ENCODE measurements at places on chromosomes 12 and 14.

DNA sequence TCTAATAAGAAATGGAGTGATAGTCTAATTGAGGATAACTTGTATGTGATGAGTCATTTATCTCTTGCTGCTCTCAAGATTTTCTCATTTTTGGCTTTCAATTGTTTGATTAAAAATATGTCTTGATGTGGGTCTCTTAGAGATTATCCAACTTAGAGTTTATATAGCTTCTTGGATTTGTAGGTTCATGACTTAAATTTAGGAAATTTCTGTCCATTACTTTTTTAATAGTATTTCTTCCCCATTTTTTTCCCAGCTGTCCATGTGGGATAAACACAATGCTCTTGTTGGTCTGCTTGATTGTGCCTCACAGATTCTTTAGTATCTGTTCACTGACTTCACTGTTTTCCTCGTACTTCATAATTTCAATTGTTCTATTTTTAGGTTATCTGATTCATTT, 7.5 kb downstream of the OR6C65 start:
- DNase-seq = no peak

GRCh38 chr12:64616201-64616600, 5.9 kb downstream of the RASSF3 start:
- no peak for DNase-seq

- no peak for DNase-seq
Observed at GRCh38 chr12:75917083-75917482, 114.5 kb downstream of the PHLDA1 start.

DNA sequence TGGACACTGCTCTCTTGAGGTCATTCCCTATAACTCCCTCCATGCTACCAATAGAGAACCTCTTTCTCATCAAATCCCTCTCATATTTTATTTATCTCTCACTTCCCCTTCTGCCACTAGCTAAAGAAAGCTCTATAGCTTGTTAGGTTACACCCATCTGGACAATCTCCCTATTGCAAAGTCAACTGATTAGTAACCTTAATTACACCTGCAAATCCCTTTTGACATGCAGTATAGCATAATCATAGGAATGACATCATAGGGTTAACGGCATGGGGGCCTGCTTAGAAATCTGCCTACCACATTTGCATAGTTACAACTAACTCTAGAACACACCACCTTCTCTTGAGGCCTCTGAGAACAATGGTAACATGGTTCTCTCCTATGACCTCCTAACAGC, 181.2 kb downstream of the EMP1 start:
- DNase-seq = no peak

DNA sequence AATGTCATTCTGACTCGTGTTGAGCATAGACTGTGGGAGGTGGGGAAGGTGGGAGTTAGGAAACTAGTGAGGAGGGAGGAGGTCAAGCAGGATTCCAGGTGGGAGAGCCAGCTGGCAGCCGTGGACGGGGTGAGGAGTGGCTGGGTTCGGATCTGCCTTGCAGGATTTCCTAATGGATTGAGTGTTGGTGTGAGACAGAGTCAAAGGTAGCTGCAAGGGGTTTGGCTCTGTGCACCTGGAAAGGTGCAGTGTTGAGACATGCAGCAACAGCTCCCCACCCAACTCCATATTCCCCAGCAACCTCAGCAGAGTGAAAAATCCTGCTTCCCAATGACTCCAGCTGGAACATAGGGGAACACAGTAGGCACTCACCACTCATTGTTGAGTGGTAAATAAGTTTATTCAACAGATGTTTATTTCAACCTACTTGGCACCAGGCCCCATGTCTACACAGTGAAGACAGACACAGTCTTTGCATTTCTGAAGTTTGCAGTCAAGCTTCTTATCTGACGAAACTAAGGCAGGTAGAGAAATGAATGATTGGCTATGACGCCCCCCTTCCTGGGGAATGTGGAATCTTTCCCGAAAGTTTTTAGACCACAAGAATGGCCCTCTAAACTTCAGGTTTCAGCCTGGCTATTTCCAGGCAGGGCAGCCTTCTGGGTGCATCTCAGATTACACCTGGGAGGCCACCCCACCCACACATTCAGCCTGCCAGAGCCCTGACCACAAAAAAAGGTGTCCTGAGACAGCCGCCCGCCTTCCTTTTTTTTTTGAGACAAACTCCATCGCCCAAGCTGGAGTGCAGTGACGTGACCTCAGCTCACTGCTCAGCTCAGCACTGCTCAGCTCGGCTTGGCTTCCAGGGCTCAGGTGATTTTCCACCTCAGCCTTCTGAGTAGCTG, 37.9 kb upstream of the PLEKHG6 start:
- DNase-seq = no peak

DNA sequence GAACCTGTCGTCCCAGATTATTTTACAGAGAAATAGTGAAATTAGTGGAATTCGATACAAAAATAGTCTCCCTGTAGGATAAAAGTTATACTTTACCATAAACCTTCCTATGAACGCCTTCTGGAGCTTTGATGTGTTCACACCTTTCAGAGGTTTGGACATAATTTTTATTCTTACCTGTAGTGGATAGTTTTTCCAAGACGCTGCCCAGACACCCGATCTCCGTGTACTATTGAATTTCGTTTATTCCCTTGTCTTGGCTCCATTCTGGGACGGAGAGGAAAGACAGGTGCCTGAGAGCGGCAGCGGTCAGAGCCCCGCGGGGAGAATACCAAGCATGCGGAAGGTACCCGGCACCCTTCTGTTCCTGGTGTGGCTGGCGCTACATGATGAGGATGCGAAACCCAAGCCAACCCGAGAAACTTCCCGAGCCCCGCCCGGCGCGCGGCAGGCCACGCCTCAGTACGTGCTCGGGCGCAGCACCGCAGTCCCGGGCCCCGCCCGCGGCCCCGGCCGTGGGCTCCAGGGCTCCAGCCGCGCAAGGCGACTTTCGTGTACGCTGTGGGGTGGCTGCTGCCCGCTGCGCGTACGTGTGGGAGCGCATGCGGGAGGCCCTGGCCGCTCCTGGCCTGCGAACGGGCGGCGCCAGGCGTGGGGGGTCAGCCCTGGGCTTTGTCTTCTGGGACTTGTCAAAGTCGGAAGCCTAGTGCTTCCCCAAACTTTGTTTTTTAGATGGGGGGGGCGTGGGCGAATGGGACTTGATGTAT, 11.3 kb upstream of the SNAPC1 start:
- no peak for DNase-seq

DNA sequence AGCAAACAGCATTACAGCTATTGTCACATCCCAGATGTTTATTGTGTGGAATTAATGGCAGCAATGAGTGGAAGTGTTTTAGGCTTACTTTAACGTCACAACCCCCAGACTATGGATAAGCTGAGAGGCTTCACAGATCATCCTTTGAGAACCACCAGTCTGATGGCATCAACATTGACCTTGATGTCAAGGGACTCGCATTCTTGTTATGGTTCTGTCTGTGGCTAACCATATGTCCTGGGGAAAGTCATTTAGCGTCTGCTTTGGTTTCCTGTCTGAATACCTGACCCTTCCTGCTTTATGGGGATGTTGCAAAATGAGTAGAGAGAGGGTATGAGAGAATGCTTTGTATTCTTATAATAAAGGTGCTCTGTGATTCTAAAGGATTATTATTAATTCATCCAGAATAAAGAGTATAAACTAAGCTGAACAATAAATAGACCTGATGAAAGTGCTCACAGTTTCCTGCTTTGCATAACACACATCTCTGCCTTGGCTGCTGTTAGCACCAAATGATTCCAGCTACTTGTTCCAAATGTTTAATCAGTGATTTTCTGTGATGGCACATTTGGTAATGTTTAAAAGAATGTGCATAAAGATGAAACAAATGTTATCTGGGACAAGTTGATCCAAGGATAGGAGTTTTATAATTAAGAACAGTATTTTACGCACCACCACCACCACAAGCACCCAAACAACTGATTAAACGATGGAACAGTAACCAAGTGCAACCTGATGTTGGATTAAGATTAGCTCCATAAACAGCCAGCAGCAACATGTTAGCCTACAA, 116.9 kb upstream of the LRIG3 start:
- DNase-seq = no peak

DNA sequence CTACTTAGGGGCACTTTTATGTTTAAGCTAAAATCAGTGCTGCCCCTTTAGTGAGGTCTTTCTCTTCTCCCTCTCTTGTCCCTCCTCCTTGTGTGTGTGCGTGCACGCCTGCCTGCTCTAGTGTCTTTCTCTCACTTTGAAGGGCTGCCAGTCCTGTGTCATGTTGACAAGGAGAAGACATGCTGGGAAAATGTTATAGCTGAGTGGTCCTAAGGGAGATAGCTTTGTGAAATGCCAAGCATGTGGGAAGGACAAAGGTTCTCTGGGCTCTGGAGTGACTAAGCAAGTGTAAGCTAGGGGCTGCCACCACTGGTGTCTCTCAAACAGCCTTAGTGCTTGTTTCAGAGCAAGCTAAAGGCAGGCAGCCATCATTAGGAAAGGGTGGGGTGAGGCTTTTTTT, 108.4 kb downstream of the EMP1 start:
- no peak for DNase-seq

DNA sequence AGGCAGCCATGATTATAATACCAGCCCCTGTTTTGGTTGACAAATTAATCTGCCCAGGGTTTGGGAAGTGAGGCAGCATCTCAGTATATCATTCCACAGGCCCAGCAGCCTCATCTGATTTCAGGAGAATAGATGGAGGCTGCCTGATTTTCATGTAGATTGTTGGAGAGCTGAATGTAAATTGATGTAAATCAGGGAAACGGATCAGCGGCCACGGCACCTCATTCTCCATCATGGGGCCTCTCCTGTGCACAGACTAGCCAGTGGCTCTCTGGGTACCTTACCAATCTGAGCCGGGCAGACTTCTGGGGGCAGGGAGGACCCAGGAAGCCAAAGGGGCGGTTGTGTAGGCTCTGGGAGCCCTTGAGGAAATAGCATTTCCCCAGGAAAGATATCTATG, 63.7 kb upstream of the GSC start:
- no peak for DNase-seq

- no peak for DNase-seq
Observed at GRCh38 chr14:106051796-106052195, 525.4 kb downstream of the TMEM121 start.

DNA sequence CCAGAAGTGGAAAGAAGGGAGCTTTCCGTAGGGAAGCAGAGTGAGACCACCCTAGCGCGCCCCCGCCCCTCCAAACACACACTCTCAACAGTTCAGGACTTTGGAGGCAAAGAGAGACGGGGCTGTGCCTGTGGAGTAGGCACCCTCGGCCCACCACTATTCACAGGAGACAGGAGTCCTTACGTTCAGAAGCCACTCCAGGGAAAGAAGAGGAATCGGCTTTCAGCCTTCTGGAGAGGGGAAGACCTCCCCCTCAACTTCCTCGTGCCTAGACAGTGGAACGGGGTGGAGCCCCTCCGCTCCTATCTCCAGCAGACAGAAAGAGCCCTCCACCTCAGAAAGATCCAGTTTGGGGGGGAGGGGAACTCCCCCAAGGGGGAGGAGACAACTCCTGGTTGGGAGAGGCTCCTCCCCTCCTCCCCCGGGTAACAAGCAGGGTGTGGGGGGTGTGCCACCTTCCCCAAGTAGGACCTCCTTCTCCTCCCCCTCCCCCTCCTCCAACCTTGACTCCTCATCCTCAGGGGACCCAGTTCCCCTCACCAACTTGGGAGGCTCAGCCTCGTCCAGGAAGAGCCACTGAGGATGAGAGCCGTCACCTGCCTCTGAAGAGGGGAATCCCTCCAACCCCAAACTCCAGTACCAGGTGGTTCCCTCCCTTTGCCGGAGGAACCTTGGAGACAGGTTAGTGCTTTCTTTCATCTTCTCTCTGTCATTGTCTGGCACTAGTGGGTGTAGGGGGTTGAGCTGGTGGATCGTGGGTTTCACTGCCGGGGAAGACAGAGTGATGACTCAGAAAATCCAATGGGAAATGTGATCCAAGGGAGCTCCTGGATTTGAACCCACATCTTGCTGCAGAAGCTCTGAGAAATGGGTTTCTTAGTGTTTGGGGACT, 883 bp downstream of the FOXJ2 start:
- no peak for DNase-seq

DNA sequence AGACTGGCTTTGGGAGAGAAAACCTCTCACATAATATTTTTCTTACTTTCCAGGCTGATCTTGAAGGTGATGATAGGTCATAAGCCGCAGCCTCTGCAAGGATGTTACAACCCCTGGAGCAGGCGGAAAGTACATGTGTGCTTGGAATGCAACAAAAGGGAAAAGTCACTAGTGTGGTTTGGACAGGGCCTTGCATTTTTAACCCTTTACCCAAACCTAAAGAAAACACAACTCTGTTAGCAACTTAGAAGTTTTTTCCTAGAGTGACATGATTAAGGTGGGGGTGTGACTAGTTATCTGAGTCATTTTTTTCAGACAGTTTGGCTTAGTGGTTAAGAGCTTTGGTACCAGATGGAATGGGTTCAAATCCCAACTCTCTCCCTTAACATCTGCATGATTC, 97.0 kb downstream of the TMEM30B start:
- DNase-seq = no peak

GRCh38 chr14:105065280-105066228, at the start of gene GPR132:
GPR132 (minus strand) TSS chr14:105065430; CDS start chr14:105055420, 10,010 bp downstream.
- no peak for DNase-seq

DNA sequence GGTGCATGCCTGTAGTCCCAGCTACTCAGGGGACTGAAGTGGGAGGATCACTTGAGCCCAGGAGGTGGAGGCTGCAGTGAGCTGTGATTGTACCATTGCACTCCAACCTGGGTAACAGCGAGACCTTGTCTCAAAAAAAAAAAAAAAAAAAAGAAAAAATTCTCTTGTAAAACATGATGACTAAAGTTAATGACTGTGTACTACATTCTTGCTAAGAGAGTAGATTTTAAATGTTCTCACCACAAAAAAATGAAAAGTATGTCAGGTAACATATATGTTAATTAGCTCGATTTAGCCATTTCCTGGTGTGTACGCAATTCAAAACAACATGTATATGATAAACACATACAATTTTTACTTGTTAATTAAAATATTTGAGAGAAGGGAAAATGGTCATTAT, 480.7 kb upstream of the RGS6 start:
- DNase-seq = no peak

DNA sequence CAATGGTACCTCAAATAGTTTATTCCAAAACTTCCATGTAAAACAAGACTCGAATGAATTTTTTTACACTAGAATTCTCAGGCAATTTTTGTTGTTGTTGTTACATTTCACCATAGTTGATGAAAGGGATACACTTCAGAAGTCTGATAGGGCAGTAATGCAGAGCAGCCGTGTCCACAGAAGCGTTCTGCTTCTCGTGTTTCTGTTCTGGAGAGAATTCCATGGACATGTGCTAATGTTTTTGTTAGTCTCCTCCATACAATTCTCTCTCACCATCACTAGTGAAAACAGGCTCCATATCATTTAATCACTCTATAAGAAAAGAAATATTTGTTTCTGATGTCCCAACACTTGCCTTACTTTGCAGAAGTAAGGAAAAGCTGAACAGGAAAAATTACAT, 606.1 kb downstream of the SLC16A7 start:
- DNase-seq = no peak

DNA sequence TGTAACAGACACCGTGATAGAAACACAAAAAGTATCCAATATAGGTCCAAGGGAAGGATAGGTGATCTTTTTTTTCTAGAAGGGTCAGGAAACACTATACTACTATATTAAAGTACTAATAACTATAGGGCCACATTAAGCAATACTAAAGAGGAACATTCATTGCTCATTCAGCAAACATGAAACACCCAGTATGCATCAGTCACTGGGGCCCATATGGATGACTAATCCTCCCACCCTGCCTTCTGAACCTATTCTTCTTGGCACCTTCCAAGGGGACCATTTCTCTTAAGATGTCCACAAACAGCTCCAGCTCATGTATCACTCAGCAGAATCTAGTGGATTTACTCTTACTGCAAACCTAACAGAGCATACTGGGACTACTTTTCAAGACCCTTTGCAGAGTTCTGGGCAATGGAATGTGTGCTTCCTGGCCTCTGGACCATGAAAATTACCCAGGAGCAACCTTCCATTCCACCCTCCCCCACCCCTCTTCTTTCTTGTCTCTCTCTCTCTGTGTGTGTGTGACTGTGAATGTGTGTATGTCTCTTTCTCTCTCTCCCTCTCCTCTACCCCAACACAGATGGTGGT, 187.9 kb downstream of the EPS8 start:
- DNase-seq = no peak

Data from NCI-H187 treated with DMSO at 0.1 percent for 48 hours (cell line).